ENCODE measurements at places on chromosomes 6 and 20.

DNA sequence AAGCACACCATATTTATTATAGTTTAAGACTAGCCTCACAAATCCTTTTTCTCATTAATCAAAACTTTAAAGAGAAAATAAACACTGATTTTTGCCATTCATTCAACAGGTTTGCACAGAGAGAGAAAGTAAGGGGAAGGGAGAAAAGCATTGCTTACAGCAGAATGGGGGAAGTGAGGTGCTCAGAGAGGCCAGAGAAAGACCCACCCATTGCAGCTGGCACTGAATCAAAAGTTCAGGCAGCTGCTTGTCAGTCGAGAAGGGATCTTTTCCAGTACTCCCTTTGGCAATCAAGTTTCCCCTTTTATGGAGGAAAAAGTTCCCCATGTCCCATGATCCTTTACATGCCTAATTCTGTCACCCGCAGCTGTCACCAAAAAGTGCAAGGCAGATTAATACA is 8.0 kb upstream of the CRISP2 start:
- no peak for DNase-seq

DNA sequence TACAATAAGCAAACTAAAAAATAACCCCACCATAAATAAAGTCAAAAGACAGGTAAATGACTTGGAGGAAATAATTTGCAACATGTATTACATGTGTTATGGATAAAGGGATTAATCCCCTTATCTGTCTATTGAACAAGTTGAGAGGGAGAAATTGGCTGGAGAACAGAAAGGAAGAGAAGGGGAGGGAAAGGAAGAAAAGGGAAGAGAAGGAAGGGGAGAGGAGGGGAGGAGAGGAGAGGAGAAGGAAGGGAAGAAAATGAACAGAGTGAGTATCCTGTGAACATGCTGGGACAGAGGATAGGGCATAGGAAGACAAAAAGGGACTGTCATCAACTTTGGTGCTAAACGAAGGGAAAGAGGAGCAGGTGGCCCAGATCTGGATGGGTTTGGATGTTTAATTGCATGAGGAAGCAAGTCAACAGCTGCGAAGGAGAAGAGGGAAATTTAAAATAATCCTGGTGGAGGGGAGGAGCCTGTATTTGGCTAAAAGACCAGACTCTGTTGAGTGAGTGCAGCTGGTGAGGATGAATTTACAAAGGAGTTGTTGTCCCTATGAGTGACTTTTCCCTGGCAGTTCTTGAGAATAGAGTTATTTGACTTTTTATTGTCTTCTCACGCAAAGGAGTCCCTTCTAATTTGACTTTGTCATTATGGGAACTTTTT is 14.2 kb upstream of the SHLD1 start:
- no peak for DNase-seq

- DNase-seq, result no peak
Measured at GRCh38 chr6:99348288-99349170, 945 bp downstream of the FAXC start.

- DNase-seq, result no peak
Measured at GRCh38 chr6:36309203-36309602, 27.5 kb downstream of the BNIP5 start.

- no peak for DNase-seq
Measured at GRCh38 chr6:169913096-169913638, 161.7 kb downstream of the ERMARD start.

DNA sequence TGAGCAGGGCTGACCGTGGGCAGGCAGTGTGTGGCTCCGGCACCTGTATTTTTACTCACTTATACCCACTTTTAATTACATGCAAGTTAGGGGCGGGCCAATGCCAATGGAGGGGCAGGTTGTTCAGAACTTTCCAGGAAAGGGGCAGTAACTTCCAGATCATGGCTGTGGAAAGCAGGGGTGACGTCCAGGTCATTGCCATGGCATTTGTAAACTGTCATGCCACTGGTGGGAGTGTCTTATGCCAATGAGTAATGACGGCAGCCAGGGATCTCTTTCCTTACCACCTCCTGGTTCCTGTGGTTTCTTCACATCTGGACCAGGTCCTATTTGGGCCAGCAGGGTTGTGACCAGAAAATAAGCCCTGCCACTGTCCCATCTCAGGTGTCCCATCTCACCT is 258.7 kb downstream of the THBS2 start:
- no peak for DNase-seq

GRCh38 chr6:143005816-143006215 is 54.9 kb upstream of the AIG1 start:
- no peak for DNase-seq

- DNase-seq, result no peak
Measured at GRCh38 chr6:157269261-157269794, 54.0 kb downstream of the TMEM242 start.
